H4 (cell line): ENCODE measurements at places on chromosomes 2 and 18. TPM values are rescaled to one million over a fixed set of nuclear protein-coding genes. Genes with fewer than 3 reads are reported as not detected.

Gene HOXD13
- total RNA-seq: 3.1 and 4.8 TPM in 2 replicates

GRCh38 chr2:30503695-30504052 is 56.6 kb downstream of the LCLAT1 start:
- DNase-seq: no peak

Gene CLK1
- 21.1 and 43.6 TPM in 2 replicates for total RNA-seq

Gene TNS1
- 0.45 and 0.74 TPM in 2 replicates for total RNA-seq

- DNase-seq: peak; percentile 53
Observed at GRCh38 chr2:85924522-85924921, 35.7 kb upstream of the ST3GAL5 start.

DNA sequence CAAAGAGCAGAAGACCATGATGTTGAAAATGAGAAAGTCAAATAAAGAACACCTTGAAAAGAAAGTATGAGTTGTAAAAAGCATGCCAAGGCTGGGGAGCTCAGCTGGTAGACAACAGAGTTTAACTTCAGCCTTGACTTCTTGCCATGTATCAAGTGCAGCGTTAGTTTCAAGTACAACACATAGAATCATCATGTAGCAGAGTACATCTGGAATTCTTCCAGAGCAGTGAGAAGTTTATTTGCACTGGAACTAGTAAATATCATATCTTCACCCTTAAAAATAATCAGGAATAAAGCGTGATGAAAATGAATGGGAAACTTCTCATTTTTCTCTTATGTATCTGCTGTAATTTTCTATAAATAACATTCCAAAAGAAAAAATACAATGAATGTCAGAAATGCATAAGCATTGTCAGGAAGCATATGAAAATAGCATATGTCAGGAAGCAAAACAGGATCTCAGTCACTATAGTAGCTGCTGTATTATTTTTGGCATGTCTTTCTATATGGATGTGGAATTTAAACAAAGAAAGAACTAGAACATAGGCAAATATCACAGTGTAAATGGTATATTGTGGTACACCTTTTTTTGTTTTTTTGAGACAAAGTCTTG is 10.1 kb upstream of the SULT1C4 start:
- DNase-seq: no peak

DNA sequence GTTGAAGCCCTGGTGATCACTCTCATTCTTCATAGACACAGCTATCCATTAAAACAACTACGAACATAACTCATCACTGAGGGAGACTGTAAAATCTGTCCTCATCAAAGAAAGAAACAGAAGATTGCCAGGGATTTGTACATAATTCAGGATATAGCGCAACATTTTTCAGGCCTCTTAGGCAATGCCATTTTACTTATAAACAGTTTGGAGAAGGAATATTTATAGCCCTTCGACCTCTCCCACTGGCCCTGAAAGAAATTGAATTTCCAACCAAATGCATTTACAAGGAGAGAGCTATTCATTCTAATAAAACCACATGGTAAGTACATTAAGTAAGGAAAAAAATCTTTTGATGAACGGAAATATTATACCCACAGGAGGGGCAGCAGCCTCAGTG is 295.0 kb downstream of the RAD51AP2 start:
- no peak for DNase-seq

DNA sequence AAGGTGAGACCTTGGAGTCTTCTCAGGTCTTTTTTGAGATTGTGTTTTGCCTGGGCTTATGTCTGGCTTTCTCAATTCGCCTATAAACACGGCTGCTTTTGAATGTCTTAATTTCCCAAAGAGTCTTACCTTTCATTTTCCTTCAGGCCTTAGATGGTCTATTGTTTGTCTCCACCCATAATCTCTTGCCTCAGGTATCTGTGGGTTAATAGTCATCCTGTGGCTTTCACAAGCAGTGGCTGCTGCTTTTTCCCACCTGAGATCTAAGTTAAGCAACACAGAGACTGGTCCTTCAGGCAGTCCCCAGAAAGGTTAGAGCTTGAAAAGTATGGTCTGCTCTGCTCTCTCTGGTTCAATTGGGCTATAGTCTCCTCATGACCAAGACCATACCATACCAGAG is 275.3 kb downstream of the INSIG2 start:
- DNase-seq: no peak

Gene DQX1
- total RNA-seq: not detected in 2 replicates

Gene RGPD3
- total RNA-seq: not detected in 2 replicates

Gene STPG4
- total RNA-seq: not detected in 2 replicates

GRCh38 chr2:85684380-85684779 is 9.8 kb upstream of the GNLY start:
- DNase-seq: no peak

Gene CYP27A1
- 0.21 TPM in 1 of 2 replicates, not detected in the other for total RNA-seq

- DNase-seq: no peak
Observed at GRCh38 chr2:7017671-7018281, 100.6 kb downstream of the RNF144A start.
